MV-4-11 (cell line): ENCODE measurements at places on chromosomes 1 and 21.
A peak's percentile ranks its signal among the peaks of the same experiment; 100 is the strongest.

DNA sequence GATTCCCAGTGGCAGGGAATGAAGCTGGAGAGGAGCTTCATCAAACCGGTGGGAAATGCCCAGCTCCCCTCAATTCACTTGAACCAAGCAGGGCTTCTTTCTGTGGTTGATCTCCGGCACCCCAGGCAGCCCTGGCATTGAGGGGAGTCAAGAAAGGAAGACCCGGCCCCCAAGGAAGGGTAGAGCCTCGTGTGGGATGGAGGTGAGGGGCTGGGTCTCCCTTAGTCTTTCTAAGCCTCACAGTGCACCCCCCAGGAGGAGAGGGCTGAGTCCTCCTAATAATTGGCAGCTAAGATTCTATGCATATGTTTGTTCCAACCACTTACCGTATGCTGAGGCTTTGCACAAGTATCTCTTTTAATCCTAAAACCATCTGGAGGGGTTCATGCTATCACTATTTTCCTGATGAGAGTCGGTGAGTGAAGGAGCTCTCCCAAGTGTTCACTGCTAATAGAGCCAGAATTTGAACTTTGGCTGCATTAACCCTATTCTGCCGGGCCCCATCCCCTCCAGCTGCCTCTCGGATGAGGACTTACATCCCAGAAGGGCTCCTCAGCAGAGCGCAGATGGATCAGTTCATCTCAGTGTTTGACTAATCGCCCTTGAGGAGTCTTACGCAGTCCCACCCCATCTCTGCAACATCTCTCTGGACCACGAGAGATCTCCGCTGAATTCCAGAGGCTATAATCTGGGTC is 33.1 kb upstream of the TMEM51 start:
- DNase-seq = no peak

GRCh38 chr1:154745286-154745731 is 124.8 kb downstream of the KCNN3 start:
- DNase-seq = peak; percentile 88

- no peak for DNase-seq
These were observed 27.5 kb downstream of the TMEM51 start for GRCh38 chr1:15180945-15181523.

GRCh38 chr1:215793180-215793579 is 226.1 kb downstream of the KCTD3 start:
- peak; percentile 4 for DNase-seq

DNA sequence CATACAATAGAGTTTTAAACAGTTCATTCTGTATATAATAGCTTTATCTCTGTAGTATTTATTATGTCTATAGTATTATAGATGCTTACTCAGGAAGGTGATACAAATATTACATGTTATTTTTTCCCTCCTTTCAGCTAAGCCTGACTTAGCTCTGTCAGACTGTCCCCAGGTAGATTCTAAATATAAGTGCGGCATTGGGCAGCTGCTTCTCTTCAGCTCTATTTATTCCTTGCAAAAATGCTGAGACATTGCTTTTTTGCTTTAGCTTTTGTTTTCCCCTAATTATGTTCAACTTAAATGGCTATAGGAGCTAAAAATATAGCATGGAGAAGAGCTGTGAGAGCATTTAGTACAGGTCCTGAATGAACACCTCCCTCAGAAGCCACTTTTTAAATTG is 203.2 kb upstream of the BEND5 start:
- no peak for DNase-seq

GRCh38 chr21:34078915-34079314 is 5.5 kb downstream of the MRPS6 start:
- DNase-seq = no peak

DNA sequence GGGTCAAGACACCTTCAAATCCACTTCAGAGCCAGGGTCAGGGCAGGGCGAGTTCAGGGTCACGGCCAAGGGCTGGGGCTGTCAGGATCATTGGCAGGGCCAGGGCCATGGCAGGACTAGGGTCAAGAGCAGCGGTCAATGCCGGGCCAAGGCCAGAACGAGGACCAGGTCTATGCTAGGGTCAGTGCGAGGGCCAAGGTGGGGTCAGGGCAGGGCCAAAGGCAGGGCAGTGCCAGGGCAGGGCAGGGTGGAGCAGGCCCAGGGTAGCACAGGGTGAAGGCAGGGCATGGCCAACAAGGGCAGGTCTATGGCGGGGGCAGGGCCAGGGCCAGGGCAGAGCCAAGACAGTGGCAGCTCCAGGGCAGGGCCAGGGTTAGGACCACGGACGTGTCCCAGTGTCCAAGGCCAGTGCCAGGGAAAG is 154.0 kb downstream of the LIPI start:
- no peak for DNase-seq

GRCh38 chr1:155193275-155193990 is 14.3 kb downstream of the THBS3 start:
- peak; percentile 83 for DNase-seq

DNA sequence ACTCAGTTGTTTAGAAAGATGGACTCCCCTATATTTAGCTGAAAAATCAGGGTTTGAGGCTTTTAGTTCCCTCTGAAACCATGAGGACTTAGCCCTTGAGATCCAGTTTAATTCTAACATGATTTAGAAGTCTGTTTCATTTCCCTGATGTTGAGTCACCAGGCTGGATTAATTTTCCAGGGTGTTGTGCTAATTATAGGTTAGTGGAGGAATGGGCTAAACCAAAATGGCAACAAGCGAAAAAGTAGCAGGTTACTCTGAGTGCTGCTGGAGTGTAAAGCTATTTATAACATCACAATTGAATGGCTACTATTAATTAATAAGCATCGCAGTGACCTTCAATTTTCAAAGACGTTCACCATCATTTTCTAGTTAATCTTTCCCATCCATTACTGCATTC is 15.5 kb upstream of the USP24 start:
- peak; percentile 38 for DNase-seq

- DNase-seq = no peak
These were observed 119.3 kb upstream of the PROX1 start for GRCh38 chr1:213868482-213868881.

DNA sequence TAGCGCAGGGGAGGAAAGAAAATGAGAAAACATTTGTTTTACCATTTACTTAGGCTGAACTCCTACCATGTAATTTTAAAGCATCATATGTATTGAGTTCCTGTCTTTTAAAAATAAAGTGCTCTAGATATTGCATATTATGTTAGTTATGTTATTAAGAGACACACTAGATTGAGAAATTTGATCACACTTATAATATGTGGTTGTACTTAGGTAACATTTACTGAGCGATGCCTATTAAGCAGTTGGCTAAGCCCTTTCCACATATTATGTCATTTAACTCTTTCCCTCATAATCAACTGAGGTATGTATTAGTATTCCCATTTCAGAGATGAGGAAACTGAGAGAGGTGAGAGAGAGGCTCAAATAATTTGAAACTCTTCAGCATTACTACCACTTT is 4.5 kb upstream of the LRRC8D start:
- DNase-seq = peak; percentile 23

- DNase-seq = no peak
These were observed 30.1 kb downstream of the CDKN2C start for GRCh38 chr1:51000160-51000559.

GRCh38 chr21:14675774-14676530 is 129.8 kb upstream of the SAMSN1 start:
- DNase-seq = peak; percentile 72

DNA sequence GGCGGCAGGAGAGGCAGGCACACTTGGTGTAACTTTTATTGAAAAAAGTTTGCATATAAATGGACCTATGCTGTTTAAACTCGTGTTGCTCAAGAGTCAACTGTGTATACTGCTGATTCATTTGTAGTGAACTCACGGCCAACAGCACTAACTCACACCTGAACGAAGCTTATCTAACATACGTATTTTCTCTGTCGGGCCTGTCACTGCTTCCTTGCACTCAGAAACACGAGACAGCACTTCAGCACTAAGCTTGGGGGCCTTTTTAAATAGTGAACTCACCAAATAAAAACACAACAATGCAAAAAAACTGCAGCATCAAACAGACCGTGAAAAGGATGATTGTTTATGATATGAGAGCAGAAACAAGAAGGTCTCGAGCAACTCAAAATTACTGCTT is 58.9 kb upstream of the NEK2 start:
- no peak for DNase-seq

DNA sequence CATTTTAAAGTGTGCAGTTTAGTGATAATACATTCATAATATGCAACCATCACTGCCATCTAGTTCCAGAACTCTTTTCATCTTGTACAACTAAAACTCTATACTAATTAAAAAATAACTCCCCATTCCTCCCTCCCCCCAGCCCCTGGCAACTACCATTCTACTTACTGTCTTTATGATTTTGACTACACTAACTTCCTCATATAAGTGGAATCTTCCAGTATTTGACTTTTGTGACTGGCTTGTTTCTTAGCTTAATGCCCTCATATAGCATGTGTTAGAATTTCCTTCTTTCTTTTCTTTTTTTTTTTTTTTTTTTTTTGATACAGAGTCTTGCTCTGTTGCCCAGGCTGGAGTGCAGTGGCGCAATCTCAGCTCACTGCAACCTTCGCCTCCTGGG is 1.4 kb upstream of the NVL start:
- peak; percentile 29 for DNase-seq

DNA sequence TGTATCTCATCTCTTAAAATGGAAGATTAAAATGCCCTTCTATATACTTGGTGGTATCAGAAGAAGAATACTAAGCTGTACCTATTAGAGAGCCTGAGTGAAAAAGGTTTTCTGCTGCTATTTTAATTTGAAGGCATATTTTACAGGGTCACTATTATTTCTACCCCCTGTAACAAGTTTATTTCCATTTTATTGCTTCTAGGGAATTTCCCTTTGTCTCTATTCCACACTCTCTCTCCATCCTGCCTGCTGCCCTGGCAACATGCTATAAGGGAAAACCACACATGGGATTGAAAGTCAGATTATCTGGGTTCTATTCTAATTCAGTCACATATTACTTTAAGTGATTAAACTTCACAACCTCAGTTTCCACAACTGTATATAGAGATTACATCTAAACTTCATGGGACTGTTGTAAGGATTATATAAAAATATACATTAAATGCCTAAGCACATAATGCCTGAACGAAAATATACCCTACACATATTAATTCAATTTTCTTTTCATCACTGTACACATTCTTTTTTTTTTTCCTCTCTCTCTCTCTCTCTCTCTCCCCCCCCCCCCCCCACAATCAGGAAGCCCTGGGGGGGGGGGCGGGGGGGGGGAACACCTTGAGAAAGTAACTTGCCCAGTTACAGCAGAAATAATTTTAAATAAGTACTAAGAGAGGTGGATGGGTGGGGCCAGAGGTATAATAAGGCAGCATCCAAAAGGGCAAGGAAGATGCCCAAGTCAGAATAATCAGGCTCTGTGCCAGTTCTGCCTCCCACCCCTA is 51.5 kb downstream of the LUZP1 start:
- no peak for DNase-seq

- DNase-seq = peak; percentile 72
These were observed 141.3 kb downstream of the SPATA46 start for GRCh38 chr1:162235241-162235800.

- no peak for DNase-seq
These were observed 54.9 kb downstream of the INAVA start for GRCh38 chr1:200949626-200950025.

DNA sequence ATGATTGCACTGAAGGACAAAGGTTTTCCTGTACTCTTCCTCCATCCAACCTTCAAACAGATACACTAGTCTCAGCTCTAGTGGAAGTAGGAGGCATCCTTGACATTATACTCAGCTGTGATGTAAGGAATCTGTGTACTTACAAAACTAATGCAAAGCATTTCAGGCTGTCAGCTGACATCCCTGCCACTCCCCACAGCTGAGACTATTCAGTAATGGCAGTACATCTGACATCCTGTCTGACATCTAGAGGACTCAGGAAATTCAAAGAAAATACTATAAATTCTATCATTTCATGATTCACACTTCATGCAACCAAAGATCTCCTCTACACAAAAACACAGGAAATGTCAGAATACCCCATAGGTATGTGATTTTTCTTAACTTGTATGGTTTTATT is 325.8 kb downstream of the SMYD3 start:
- no peak for DNase-seq

DNA sequence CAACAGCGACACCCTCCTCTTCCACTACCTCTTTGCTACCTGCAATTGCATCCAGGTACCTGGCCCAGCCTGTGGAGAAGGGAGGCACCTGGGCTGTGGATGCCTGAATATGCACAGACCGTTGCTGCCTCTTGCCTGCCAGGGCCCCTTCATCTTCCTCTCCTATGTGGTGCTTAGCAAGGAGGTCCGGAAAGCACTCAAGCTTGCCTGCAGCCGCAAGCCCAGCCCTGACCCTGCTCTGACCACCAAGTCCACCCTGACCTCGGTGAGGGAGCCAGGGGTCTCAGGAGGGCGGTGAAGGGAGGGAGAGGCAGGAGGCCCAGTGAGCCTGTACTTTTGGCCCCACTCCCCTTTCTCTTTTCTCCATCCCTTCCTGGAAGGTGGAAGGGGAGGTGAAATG is 11.5 kb downstream of the PSRC1 start:
- DNase-seq = no peak

DNA sequence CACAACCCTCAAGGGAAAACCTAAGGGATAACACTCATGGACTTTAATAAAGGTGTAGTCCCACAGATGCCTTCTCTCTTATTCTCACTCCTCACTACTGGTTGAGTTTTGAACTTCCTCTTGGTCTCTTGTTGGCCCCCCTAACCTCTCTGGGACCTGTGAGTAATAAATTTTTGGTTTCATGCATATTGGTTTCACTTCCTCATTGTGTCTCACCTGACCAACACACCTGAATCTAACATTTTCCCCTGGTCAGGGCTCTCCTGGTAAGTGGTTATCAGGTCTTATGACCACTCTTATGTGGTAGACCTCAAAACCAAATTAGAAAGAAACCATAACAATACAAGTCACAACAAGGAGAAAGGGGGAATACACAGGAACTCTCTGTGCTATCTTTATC is 60.5 kb upstream of the PRMT6 start:
- DNase-seq = no peak

GRCh38 chr1:157286646-157287420 is 148.6 kb upstream of the ETV3 start:
- no peak for DNase-seq

GRCh38 chr1:38185913-38186312 is 139.3 kb upstream of the POU3F1 start:
- DNase-seq = no peak

- DNase-seq = no peak
These were observed 646.2 kb downstream of the SMYD3 start for GRCh38 chr1:245860657-245861544.

DNA sequence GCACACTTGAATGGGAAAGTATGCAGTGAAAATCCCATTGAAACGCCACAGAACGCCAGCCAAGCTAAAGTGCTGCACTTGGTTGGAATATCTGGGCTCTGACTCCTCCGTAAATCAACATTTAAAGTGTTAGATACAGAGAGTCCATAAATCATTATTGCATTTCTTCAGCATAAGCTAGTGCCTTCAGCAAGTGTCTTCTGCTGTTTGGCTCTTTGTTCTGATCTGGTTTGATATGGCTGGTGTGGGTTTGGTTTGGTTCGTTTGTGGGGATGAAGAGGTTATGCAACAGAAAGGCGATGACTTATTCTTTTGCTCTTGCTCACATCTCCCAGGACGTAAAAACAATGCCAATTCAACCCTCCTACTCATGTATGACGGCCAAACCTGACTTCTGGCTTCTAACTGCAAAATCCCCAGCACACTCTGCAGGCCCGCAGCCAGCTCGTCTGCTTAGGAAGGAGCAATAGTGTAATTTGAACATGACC is 121.8 kb upstream of the ERG start:
- DNase-seq = peak; percentile 47
